Progenitor cell of endocrine pancreas (in vitro differentiated cells): ENCODE measurements at places on chromosomes 16 and 17. TPM values are rescaled to one million over a fixed set of nuclear protein-coding genes. Genes with fewer than 3 reads are reported as not detected.

DNA sequence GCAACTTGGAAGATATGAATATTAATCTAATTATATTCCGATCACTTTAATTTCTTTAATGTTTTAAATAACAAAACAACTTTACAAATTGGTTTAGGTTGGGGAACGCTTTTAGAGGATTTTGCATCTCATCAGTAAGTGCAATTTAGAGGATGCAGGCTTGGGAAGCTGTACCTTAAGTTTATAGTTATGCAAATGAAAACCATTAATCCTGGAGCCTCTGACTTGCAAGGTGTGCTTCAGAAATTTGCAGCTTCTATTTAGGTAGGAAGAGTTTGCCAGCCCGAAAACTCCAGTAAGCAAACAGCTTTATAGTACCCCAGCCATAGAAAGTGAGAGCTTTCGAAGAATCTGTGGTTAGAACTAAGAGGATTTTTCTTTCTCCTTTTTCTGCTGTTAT is 547.0 kb downstream of the MAF start:
- no peaks in the 10 kb centered on the region for H3K27me3 ChIP-seq
- DNase-seq = no peak
- H3K27ac ChIP-seq = no peak overlapping the region
- no peak overlapping the region for H3K4me3 ChIP-seq

NFE2L1 gene
- total RNA-seq = 123 and 124 TPM in 2 replicates

GRCh38 chr16:56102906-56103305 is 88.4 kb upstream of the GNAO1 start:
- H3K27me3 ChIP-seq = peaks cover 4% of the 10 kb centered on the region
- H3K36me3 ChIP-seq = no peaks in the 10 kb centered on the region
- H3K4me3 ChIP-seq = no peak overlapping the region
- no peaks in the 10 kb centered on the region for H3K4me1 ChIP-seq

DNA sequence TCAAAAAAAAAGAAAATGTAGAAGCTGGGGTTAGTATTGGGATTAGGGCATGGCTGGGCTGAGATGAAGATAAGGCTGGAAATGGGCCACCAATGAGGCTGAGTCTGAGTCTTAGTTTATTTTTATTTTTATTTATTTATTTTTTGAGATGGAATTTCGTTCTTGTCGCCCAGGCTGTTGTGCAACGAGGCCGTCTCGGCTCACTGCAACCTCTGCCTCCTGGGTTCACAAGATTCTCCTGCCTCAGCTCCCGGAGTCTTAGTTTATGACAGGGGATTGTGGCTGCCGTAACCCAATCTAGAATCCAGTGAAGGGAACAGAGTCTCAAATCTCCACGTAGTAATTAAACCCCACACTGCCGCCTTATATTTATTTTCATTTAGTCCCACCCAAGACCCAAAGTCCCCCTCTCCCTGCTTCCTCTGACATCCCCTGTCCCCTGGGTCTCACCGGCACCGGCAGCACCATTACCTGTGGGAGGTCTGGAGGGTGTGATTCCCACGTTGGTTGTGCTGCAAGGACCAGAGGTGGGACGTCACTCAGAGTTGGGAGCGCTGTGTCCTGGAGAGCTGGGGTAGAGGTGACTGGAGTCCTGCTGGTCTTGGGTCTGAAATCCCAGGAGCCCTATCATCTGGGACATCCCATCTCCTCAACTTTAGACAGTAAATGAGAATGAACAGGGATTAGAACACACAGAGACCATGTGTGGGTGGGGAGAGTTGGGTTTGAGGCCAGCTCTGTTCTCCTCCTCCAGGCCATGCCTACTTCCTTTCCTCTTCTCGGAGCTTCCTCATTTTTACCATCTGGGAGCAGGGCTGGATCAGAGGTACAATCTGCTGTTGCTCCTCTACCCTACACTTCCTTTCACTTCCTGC is at the start of gene CLEC10A:
Gene CLEC10A (minus strand): TSS at position 671 of the 875 bp plus-strand sequence. CDS start 1,439 bp downstream, outside the sequence.
- no peak for DNase-seq
- no peaks in the 10 kb centered on the region for H3K36me3 ChIP-seq
- H3K4me3 ChIP-seq = no peak within 1 kb of the TSS

- H3K27ac ChIP-seq = peak overlapping the region; percentile 65
- H3K4me1 ChIP-seq = peaks cover 6% of the 10 kb centered on the region
- peaks cover 52% of the 10 kb centered on the region for H3K36me3 ChIP-seq
Observed at GRCh38 chr17:21019976-21020586, 22.7 kb downstream of the USP22 start.
